Stimulated activated CD4-positive, alpha-beta T cell treated with anti-CD3 and anti-CD28 coated beads, Interleukin-4, amount 100 ng/mL, for 24 hours (primary cell): ENCODE measurements at places on chromosomes 12 and 14.
A peak's percentile ranks its signal among the peaks of the same experiment; 100 is the strongest.

DNA sequence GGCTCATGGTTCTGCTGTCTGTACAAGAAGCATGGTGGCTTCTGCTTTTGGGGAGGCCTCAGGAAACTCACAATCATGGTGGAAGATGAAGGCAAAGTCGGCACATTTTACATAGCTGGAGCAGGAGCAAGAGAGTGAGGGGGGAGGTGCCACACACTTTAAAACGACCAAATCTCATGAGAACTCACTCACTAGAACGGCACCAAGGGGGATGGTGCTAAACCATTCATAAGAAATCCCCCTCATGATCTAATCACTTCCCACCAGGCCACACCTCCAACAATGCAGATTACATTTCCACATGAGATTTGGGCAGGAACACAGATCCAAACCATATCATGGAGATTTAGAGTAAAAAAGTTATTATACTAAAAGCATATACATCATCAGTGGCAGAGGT is 13.6 kb upstream of the LEMD3 start:
- no peak for DNase-seq

- DNase-seq, result no peak
Observed at GRCh38 chr12:4584896-4585295, 22.9 kb downstream of the DYRK4 start.

- DNase-seq, result no peak
Observed at GRCh38 chr14:70149596-70150165, 39.1 kb downstream of the SLC8A3 start.

- DNase-seq, result no peak
Observed at GRCh38 chr14:69760810-69761209, 6.1 kb upstream of the SRSF5 start.

DNA sequence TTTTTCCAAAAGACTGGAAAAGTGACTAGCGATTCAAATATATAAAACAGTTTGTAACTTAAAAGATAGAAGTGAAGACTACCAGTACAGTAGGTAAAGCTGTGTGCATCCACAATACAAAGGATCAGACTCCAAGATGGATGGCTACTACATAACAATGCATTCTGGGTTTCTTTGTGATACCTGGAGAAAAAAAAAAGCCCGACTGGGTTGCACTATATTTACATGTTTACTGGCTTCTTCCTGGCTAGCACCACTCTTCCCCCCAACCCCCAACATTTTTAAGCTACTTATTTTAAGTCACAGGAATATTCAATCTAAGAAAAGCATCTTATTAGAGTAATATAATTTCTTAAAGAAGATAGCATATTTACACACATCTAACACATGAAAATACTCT is 61.1 kb upstream of the SINHCAF start:
- no peak for DNase-seq

DNA sequence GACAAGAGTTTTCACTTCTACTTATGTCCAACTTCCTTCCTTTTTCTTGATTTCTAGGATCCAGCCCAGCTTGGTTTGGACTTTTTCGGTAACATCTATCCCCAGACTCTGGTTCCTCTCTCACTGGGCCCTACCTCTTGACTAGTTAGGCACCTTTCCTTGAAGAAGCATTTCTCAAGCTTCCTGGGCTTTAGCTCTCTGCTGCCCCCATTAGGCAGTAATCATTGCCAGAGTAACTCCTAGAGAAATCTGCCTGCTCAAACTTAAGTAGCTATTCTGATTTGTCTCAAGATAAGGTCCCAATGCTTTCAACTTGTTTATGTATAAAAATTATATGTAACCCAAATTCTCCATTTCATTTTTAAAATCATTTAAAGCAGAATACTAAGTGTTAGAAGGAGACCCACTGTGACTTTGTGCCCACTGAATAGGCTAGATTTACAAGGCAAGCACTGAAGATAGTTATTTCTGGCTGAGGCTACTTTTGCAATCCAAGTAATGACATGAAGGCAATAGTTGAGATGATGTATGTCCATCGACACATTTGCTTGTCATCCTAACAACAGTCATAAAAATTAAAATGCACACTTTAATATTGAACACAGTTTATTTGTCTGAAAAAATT is 275.0 kb upstream of the G2E3 start:
- DNase-seq, result peak; percentile 12

DNA sequence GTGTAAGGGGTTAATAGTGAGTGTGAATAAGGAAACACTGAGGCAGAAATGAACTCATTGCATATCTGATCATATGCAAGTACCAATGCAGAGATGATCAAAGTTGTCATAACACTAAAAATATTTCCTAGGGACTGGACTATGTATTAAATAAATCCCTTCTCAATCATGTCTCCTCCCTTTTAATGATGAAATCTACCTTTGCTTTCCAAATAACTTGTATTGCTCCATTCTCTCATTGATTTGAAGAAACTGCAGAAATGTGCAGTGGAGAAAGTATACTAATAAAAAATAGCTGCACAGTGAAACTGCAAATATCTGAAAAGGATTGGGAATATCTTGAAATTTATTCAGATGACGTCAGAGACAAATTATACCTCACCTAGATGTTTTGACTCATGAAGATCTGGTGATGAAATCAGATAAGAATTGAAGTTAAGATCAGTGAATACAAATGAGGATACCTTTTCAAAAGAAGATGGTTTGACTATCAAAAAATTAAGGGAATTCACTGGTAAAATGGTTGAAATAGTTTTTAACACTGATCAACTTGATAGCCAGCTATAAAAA is 1264.9 kb upstream of the USP15 start:
- DNase-seq, result no peak
